Activated T-helper 9 cell treated with anti-CD3 and anti-CD28 coated beads, Interleukin-2, amount 50 U/mL, for 16 hours (primary cell): ENCODE measurements at places on chromosomes 2 and 18.

GRCh38 chr18:53567929-53568574, 656.4 kb downstream of the MBD2 start:
- DNase-seq, result no peak

DNA sequence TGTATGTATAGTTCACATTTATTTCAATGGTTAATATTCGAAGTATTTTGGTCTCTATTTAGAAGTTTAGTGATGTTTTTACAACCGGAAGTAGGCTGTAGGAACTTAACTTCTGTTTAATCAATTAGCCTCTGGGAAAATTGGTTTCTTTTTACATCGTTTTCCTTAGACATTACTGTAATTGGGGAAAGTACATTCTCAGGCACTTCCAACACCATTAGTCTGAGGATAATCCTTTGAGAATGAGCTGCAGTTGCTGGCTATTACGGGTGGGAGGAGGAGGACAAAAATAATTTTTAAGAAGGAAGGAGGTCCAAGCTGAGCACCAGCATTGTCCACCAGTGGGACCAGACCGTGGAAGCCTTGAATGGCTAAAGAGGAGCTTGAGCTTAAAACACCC, 70.4 kb upstream of the ST3GAL5 start:
- DNase-seq, result no peak

DNA sequence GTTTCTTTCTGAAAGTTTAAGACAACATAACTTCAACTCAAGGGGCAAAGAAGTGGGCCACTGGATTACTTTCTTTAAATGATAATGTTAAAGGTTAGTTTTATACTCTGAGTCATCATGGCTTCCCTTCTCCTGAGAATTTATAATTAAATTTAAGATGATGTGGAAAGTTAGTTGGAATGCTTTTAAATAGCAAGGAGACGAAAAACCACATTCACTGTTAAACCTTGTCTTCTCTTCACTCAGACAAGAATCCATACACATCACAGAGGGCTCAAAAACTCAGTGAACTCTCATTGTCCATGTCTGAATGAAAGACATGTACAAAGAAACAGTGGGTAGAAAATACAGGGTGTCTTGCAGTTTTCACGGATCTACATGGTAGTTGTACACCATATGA, 65.6 kb downstream of the COL5A2 start:
- no peak for DNase-seq

GRCh38 chr2:145910416-145910815, 1390.5 kb upstream of the ZEB2 start:
- DNase-seq, result no peak

GRCh38 chr2:197145471-197146056, 165.0 kb downstream of the ANKRD44 start:
- DNase-seq, result no peak

- DNase-seq, result no peak
Measured at GRCh38 chr2:169005080-169005598, 26.0 kb downstream of the ABCB11 start.

- DNase-seq, result no peak
Measured at GRCh38 chr18:34543356-34543755, 166.7 kb upstream of the DTNA start.

- no peak for DNase-seq
Measured at GRCh38 chr18:56316727-56317126, 321.7 kb downstream of the TXNL1 start.
